Left kidney (tissue), 8 donors: ENCODE measurements at places on chromosomes 12 and 14. TPM values are rescaled to one million over a fixed set of nuclear protein-coding genes. Genes with fewer than 3 reads are reported as not detected.

The RASSF8 gene
- polyA plus RNA-seq, result 83.8 TPM

The POTEM gene
- not detected for polyA plus RNA-seq

The CPM gene
- 27.3 TPM for polyA plus RNA-seq

The ARHGAP9 gene
- 2.6 TPM for polyA plus RNA-seq

The BCL7A gene
- 37.9 TPM for polyA plus RNA-seq

The KRT72 gene
- not detected for polyA plus RNA-seq

The PLBD1 gene
- 43.7 TPM for polyA plus RNA-seq

The TAS2R30 gene
- 0.52 TPM for polyA plus RNA-seq

The EGLN3 gene
- polyA plus RNA-seq, result 19.8 TPM

The RBM25 gene
- 227 TPM for polyA plus RNA-seq

The C12orf50 gene
- polyA plus RNA-seq, result 0.57 TPM

The ACADS gene
- 14.5 TPM for polyA plus RNA-seq

The NUP107 gene
- 96.6 TPM for polyA plus RNA-seq

The FKBP11 gene
- polyA plus RNA-seq, result 22.4 TPM

The ADGRD1 gene
- polyA plus RNA-seq, result 13.7 TPM

The TRHDE gene
- 26.8 TPM for polyA plus RNA-seq

The BHLHE41 gene
- polyA plus RNA-seq, result 2.2 TPM

The PLEKHG7 gene
- polyA plus RNA-seq, result 0.68 TPM

The ASCL1 gene
- polyA plus RNA-seq, result 0.08 TPM

The CLEC2A gene
- polyA plus RNA-seq, result not detected

The HPD gene
- 2.6 TPM for polyA plus RNA-seq

The PRR4 gene
- 10.7 TPM for polyA plus RNA-seq

The PIANP gene
- polyA plus RNA-seq, result 12.1 TPM

The DEPDC4 gene
- 7.2 TPM for polyA plus RNA-seq

The IGF1 gene
- 3.7 TPM for polyA plus RNA-seq

The MYO1H gene
- 1.7 TPM for polyA plus RNA-seq

The CLEC9A gene
- 0.76 TPM for polyA plus RNA-seq

The SMOC1 gene
- polyA plus RNA-seq, result 1.7 TPM

The RGS6 gene
- polyA plus RNA-seq, result 1.00 TPM

The METAP2 gene
- 171 TPM for polyA plus RNA-seq

The GZMH gene
- polyA plus RNA-seq, result not detected

The OSBPL8 gene
- 79.9 TPM for polyA plus RNA-seq

The BCL11B gene
- 2.7 TPM for polyA plus RNA-seq

The SALL2 gene
- 62.1 TPM for polyA plus RNA-seq

The LPAR5 gene
- 0.91 TPM for polyA plus RNA-seq

The CLEC12A gene
- 0.85 TPM for polyA plus RNA-seq

The KITLG gene
- 33.1 TPM for polyA plus RNA-seq

The ZC2HC1C gene
- 7.8 TPM for polyA plus RNA-seq

The TTC9 gene
- 2.8 TPM for polyA plus RNA-seq

The KLRK1 gene
- polyA plus RNA-seq, result 1.8 TPM

The OR6C6 gene
- 0.08 TPM for polyA plus RNA-seq

The PTPRO gene
- polyA plus RNA-seq, result 257 TPM
